Suppressor macrophage treated with lipopolysaccharide for 4 hours (primary cell): ENCODE measurements at places on chromosomes 4 and X.

- DNase-seq, result no peak
Observed at GRCh38 chr4:121243485-121243884, 79.4 kb upstream of the TNIP3 start.

DNA sequence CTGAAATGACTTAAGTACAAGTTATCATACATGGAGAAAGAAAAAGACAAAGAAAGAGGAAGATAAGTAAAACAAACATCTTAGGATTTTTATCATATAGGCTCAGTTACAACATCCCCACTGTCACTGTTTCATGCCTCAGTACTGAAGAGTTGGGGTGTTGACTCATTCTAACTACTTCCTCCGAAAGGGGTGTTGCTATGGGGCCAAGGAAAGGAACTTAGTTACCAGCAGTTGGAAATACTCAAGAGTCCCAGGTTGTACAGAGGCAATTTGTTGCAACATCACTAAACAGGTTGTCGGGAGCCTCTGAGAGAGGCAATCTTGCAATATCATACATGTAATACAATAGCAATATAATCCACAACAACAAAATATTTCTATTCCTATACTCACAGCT is 1264.7 kb downstream of the PCDH7 start:
- DNase-seq, result no peak

DNA sequence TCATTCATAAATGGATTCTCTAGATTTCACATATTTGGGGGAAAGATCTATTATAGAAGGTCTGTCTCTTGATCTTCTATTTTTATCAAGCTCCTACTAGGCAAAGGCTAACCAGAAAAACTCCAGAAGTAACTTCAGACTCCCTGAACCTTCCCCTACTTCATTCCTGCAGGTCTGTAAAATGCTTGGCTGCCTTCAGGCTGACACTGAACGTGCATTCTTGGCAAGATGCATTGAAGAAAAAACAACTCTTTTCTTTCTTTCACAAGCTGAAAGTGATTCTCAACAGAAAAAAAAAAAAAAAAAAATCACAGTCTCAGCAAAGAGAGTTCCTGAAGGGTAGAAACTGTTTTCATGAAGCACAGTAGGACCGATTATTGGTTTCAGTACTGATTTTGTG is 12.7 kb downstream of the OPHN1 start:
- DNase-seq, result no peak

DNA sequence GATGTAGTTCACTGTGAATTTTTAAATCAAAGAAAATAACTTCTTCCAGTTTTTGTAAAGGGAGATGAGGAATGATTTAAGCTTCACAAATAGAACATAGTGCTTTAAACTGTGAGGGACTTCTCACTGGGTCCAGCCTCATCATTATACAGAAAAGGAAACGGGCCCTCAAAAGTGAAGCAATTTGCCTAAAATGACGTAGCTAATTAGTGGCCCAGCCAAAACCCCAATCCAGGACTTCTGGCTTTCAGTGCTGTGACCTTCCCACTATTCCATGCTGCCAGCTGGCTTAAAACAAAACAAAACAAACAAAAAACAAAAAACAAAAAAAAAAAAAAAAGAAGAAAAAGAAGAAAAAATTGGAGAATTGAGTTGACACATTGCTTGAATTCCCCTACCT is 45.0 kb upstream of the STOX2 start:
- DNase-seq, result no peak

DNA sequence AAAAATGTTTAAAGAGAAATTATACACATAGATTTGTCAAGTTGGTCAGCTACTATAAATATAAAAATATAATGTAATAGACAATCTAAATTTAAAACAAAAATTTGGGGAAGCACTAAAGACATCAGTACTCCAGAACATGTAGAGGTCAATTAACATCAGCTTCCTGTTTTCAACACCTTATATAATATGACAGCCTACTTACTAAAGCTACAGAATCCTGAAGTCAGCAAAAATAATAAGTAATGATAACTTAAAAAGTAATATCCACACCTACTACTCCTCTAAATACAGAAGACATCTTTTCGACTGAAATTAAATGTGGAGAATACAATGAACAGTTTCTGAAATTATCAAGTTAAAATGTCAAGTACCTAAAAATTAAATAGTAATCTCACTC is 118.6 kb downstream of the LRBA start:
- DNase-seq, result no peak

GRCh38 chr4:130478406-130478805 is 1382.5 kb downstream of the C4orf33 start:
- DNase-seq, result no peak

DNA sequence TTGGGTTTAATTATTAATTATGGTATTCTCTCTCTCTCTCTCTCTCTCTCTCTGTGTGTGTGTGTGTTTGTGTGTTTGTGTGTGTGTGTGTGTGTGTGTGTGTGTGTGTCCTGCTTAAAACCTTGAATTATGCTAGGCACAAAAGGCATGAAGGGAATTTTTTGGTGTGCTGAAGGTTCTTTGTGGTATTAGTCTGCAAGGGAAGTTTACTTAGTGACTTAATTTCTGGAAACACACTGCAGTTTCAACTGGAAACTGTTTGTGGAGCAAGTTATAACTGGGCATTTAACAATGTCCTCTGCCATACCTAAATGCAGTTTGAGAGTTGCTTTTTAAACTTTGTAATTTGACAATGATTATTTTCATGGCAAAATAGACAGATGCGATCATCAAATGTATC is 111.7 kb downstream of the FRMPD4 start:
- DNase-seq, result no peak

- no peak for DNase-seq
Observed at GRCh38 chrX:86102341-86102740, 45.9 kb upstream of the DACH2 start.

DNA sequence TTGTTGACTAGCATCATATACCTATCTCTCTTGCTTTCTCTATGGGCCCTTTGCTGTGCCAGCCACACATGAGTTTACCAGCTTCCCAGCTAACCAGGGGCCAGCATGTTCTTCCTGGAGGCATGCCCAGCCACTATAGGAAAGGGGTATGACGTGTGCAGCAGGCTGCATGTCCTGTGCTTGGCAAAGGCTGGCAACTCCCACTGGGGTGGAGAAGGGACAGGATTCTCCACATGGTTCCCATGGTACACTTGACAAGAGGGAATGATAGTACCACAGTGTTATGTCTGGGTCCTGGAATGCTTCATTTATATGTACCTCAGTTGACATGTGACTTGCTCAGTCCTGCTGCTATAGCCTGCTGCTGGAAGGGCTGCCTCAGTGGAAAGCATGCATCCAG is 78.8 kb downstream of the TMEM164 start:
- no peak for DNase-seq

GRCh38 chrX:10756441-10756840 is 136.1 kb upstream of the MID1 start:
- no peak for DNase-seq

GRCh38 chrX:13087322-13088155 is 43.1 kb upstream of the FAM9C start:
- DNase-seq, result peak; percentile 83

GRCh38 chr4:120977435-120977997 is 55.0 kb upstream of the PRDM5 start:
- peak; percentile 17 for DNase-seq

DNA sequence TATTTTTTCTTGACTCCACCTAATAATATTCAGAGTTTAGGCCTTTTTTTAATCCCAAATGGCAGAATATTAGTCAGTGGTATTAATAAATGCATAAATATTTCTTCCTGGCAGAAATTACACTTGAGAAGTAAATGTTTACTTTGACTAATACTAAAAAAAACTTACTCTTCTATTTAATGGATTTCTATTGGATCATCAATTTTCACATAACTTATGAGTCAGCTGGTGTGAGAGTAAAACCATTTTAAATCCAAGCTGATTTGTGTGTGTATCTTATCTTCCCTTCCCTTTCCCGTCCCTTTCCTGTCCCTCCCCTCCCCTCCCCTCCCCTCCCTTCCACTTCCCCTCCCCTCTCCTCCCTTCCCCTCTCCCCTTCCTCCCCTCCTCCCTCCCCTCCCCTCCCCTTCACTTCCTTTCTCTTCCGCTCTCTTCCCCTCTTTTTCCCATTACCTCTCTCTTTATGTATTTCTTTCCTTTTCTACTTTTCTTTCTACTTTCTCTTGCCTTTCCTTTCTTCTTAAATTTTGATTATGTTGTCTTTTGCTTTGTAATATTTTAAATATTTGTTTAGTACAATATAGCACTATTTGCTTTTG is 630.1 kb upstream of the EPHA5 start:
- DNase-seq, result no peak

- no peak for DNase-seq
Observed at GRCh38 chr4:147163311-147163710, 217.6 kb upstream of the TTC29 start.

- DNase-seq, result no peak
Observed at GRCh38 chr4:183447646-183448045, 3.2 kb downstream of the CDKN2AIP start.

DNA sequence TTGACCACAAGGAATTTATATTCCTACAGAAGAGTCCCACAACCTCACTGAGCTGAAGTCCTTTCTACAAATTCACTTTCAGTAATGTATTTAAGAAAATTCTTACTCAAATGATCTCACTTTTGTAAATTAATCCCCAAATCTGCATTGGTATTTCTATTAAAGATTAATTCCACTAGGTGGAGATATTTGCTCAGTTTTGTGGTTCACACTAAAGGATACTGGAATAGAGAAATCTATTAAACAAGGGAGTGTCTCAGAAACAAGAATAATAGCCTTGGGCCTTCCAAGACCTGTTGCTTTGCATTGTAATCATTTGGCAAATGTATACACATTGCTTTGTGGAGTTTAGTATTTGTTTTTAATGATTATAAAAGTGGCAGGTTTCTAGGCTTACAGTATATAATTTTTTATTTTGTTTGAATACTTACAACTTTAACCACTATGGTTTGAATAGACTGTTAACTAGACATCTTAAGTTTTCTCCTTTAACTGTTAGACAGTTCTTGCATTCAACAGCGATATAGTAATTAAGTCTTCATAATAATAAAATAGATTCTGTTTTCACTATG is 25.9 kb downstream of the CFAP299 start:
- DNase-seq, result peak; percentile 34

GRCh38 chr4:53943345-53944085 is 120.9 kb downstream of the CHIC2 start:
- no peak for DNase-seq

GRCh38 chr4:56505269-56506130 is at the start of gene ARL9:
TSS of gene ARL9 (plus strand) at chr4:56505791. CDS start at chr4:56505863, 72 bp downstream.
- peak; percentile 50 for DNase-seq

GRCh38 chr4:8374851-8375649 is 65.5 kb downstream of the ACOX3 start:
- DNase-seq, result no peak

DNA sequence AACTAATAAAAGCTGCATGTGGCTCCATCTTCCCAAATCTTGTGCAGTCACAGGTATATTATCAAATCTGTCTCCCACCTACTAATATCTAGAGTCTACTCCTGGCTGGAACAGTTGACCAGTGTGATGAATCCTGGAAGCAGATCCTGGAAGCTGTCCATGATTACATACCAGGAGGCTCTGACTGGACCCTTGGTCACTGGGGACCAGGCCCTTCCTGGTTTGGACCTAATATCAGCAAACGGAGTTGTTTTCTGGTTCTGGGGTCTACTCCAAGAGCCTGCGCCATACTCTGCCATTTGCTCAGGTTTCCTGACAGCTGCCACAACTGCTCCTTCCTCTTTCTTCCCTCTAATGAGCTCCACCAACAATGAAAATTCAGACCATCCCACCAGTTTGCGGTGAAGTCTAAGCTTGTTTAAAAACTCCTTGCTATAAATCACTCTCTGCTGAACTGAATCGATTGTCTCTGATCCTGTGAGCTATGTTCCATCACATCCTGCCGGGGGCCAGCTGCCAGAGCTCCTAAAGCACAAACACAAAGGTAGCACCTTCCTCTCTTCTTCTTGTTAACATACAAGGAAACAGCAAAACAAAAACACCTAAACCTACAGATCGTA is 114.2 kb downstream of the PALLD start:
- DNase-seq, result no peak

- no peak for DNase-seq
Observed at GRCh38 chrX:137072396-137072795, 38.6 kb upstream of the GPR101 start.

GRCh38 chr4:114296126-114296525 is 302.5 kb upstream of the UGT8 start:
- DNase-seq, result no peak

- DNase-seq, result no peak
Observed at GRCh38 chr4:88998891-88999290, 58.1 kb downstream of the FAM13A start.

- no peak for DNase-seq
Observed at GRCh38 chrX:10630320-10630719, 9.9 kb upstream of the MID1 start.

- peak; percentile 73 for DNase-seq
Observed at GRCh38 chrX:65706041-65706828, 38.8 kb downstream of the MSN start.

GRCh38 chrX:111244235-111244750 is 26.0 kb downstream of the CAPN6 start:
- DNase-seq, result peak; percentile 18

DNA sequence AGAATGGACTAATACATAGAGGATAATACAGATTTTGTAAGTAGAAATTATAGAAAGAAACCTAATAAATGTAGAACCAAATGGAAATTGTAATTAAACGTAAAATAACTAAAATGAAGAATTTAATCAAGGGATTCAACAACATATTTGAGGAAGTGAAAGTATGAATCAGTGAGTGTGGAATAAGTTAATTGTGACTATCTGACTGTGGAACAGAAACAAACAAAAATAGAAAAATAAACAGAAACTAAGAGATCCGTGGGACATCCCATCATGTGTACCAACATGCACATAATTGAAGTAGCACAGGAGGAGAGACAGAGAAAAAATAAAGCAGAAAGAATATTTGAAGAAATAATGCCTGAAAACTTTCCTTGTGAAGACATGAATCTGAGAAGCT is 208.6 kb upstream of the TACR3 start:
- DNase-seq, result peak; percentile 3

DNA sequence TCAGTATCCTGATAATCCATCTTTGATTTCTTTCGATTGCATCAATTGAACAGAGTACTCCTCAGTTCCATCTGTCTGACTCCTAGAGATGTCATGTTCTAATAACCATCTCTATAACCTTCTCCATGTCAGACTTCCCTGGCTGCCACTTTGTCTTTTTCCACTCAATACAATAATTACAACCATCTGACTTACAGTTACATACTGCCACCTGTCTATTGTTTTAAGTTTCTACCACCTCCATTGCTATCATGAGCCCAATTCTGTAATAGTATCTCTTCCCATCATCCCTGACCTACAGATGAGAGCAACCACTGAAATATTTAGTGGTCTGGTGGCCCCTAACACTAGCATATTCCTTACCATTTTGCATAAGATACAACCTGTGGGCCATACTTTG is 439.2 kb upstream of the FAM47C start:
- no peak for DNase-seq

- peak; percentile 25 for DNase-seq
Observed at GRCh38 chrX:39633293-39633692, 464.5 kb downstream of the BCOR start.

DNA sequence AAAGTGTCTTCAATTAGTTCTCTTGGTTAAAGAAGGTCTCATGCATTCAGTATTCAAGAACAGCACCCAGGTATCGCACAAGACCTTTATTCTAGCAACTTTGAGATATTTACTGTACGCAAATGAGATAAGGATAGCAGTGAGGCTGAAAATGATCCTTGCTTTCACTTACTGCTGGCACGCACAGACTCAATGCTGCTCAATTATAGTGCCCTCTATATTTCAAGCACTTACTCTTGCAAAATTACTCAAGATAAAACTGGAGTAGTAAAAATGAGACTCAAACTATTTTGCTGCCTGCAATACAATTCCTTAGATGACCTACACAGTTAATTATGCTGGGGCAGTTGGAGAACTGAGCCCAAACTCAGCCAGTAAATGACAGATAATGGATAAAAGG is 60.9 kb downstream of the ADGRA3 start:
- no peak for DNase-seq
